ENCODE measurements at places on chromosomes 4 and X.

- no peak for DNase-seq
These were observed 13.0 kb downstream of the EXOC1 start for GRCh38 chr4:55866290-55866907.

GRCh38 chr4:136150046-136150445, 1382.2 kb downstream of the PCDH18 start:
- no peak for DNase-seq

- no peak for DNase-seq
These were observed 207.2 kb downstream of the NLGN4X start for GRCh38 chrX:6021316-6022091.

- no peak for DNase-seq
These were observed 50.6 kb upstream of the ANKRD17 start for GRCh38 chr4:73309211-73309610.

DNA sequence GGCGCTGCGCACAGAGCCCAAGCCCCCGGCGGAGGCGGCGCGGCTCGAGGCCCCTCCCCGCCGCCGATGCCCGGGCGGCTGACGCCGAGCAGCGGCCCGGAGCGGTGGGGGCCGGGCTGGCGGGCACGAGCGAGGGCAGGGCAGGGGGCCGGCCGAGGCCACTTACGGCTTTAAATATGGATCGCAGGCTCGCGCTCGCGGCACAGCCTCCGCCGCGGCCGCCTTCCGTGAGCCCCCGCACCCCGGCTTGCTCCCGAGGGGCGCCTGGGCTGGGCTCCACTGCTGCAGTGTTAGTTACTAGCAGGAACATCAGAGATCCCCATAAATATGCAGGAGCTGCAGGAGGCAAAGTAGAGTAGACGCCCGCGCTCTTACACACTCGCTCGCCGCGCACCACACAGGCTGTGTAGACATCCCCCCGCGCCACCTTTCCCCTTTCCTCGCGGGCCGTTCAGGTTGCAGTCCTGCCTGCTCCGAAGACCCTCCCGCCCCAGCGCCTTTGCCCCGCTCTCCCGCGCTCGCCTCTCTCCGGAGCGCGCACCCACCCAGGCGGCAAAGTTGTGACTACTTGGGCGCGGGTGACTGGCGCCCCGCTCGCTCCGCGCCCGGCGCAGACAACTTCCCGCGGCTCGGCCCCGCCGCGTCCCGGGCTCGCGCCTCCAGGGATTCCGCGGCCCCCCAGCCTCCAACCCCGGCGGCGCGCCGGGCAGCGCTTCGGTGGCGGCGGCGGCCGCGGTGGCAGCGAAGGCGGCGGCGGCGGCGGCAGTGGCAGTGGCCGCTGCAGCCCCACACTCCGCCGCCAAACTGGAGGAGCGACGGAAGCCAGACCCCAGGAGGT, 152.0 kb upstream of the SLC4A4 start:
- DNase-seq, result peak; percentile 68

- DNase-seq, result no peak
These were observed at the start of gene SERTM2 for GRCh38 chrX:111511477-111511876. SERTM2 (plus strand) TSS chrX:111511645; CDS start chrX:111518858, 7,213 bp downstream.

- DNase-seq, result no peak
These were observed 62.1 kb downstream of the USO1 start for GRCh38 chr4:75786526-75786925.

DNA sequence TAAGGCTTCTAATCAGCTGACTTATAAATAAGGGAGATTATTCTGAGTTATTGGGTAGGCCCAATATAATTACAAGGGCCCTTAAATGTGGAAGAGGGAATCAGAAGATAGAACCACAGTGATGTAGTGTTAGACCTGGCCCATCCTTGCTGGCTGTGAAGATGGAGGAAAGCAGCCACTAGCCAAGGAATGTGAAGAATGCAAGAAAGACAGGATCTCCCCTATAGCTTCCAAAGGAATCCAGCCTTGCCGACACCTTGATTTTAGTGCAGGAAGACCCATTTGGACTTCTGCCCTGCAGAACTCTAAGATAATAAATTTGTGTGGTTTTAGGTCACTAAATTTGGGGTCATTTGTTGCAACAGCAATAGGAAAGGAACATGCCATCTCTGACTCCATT, 150.6 kb downstream of the SPATA18 start:
- DNase-seq, result no peak

- no peak for DNase-seq
These were observed 109.0 kb upstream of the C1QTNF7 start for GRCh38 chr4:15318621-15319348.

DNA sequence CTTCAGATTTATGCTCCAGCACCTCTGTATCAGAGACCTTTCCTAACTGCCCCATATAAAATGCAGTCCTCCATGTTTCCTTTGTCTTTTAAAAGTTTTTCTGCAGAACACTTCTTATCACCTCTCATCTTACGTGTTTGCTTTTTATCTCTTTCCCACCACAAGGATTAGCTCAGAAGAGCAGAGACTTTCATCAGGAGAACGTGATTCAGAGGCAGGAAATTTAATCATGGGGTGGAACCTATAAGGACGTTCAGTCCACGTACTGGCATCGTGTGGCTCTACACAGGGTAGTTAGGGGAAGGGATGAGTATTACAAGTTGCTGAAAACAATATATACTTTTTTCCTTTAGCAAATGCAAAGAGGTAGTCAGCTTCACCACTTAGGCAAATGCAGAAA, 98.7 kb downstream of the SORBS2 start:
- no peak for DNase-seq

- no peak for DNase-seq
These were observed 45.5 kb downstream of the TSPAN7 start for GRCh38 chrX:38606821-38607220.

DNA sequence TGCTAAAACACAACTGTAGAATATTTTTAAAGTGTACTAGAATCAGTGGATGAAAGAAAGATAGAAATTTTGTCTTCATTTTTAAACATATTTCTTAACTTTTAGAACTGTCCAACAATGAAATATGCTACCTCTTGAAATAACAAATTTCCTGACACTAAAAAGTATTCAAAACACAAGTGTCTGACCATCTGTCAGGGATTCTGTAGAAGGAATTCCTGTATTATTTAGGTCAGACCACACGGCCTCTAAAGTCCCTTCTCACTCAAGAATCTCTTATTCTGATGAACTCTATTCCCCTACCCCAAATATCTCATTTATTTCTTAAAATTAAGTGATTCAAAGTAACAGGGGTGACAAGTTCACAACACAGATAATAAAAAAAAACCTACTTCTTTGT, 99.1 kb downstream of the MAML3 start:
- no peak for DNase-seq

- DNase-seq, result no peak
These were observed 16.5 kb downstream of the TBC1D14 start for GRCh38 chr4:6926081-6926480.

GRCh38 chr4:73575660-73576059, 44.6 kb downstream of the RASSF6 start:
- DNase-seq, result no peak

Data from HuH-7.5 (cell line).